ENCODE measurements at places on chromosomes 12 and 14.

GRCh38 chr12:80643961-80644360 lies 63.5 kb upstream of the MYF6 start:
- DNase-seq: no peak

GRCh38 chr14:100711493-100711892 lies 15.2 kb upstream of the DLK1 start:
- DNase-seq: no peak

DNA sequence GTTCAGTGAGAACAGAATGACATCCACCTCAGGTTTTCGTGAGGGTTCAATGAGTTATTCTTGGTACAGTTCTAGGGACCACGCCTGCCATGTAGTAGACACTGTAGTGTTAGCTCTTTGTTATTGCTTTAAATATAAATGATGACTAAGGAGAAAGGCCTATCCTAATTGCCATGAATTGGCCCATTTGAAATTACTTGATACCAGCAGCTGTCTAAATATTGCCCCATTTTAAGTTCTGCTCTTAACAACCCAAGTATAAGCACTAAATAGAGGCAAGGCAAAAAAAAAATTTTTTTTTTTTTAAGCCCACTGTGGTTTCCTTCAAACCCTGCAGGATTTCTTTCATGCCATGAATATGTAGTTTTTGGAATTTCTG lies 84.5 kb downstream of the BORCS5 start:
- DNase-seq: no peak

DNA sequence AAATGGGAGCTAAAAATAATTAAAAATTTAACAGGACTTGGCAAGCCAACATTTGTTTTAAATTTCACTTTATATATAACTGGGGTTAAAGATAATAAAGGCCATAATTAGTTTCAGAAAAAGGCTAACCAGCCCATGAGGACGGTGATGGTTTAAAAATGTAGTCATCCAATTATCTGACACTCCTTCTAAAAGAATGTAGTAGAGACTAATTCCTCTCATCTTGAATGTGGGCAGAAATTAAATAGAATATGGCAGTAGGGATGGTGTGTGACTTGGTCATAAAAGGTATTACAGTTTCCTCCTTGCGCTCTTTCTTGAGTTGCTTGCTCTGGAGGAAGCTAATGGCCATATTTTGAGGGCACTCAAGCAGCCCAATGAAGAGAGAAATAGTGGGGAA lies 49.1 kb upstream of the PTPRB start:
- DNase-seq: no peak

- DNase-seq: no peak
Observed at GRCh38 chr12:120858306-120859088, 45.7 kb downstream of the SPPL3 start.
